NCI-H187 (cell line): ENCODE measurements at places on chromosomes 1 and 21.

DNA sequence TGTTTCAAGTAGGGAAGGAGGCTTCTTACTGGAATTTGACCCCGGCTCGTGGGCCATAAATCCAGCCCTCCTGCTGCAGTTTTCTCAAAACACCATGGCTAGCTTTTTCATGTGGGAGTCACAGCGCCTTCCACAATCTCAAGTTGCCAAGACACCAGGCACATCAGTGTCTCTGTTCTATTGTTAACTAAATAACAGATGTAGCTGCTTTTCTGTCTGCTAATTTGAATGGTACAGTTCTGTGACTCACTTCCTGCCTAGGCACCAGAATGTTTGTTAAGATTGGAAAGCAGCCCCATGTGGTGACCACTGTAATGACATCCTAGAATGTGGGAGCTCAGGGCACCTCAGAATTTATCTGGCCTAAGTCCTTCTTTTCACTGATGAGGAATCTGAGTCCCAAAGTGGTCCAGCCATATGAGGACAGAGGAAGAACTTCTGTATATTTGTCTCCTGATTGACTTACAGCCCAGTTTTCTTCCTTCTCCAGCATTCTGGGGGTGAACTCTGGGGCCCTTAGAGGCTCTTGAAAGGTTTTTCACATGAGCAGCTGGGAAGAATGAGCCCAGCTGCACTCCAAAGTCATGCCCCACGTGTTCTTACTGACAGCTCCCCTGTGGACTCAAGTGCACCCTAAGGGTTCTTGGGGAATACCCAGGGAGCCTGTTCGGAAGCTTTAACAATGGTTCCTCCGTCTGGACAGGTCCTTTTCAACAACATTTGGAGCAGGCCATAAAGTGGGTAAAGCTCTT is 27.5 kb downstream of the TRIM45 start:
- peak; percentile 72 for DNase-seq

DNA sequence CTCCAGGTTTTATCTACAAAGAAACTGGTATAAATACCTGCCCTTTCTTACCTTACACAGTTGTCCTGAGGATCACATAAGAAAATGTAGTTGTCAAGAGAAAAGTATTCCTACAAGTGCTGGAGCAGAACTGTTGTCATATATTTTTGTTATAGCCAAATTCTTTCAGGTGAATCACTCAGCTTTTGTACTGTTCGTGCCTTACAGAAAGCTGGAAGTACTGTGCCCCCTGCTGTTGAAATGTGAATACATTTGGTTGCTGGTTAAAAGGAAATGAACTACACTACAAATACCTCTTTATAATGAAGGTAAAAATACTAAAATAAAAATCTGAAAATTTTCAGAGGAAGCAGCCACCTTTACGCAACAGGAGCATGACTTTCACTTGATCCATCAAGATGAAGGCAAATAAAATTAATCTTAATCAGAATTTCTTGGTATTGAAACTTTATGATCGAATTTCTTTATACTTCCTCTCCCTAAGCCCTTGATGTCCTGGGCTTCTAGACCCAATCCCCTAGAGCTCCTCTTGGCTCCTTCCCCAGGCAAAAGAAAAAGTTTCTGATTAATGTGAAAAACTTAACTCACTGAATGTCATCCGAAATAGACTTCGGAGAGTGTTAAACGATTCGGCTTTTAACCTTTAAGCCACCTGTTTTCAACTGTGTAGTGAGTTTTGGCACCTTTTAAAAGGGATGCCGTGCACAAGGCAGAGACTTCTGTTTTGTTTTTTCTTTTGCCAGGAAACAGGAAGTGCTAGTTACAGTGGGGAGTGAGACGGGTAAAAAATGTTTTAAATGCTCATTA is 12.5 kb downstream of the CHML start:
- DNase-seq, result no peak

DNA sequence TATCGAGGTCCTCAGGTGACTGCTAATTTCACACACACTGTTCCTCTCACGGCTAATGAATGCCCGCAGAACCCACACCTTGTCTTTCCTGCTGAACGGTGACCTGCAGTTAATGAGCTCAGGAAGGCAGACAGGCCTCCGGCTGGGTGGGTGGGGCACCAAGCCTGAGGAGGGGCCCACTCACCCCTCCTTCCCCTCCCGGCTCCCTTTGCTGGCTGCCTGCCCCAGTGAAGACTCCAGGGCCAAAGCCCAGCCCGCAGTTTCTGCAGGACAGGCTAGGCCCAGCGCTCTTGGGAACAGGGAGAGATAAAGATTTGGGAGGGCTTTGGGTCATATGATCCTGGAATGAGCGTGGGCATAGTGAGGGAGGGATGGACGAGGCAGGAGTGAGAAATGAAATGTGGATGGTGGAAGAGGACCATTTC is 26.4 kb downstream of the FOXO6 start:
- peak; percentile 29 for DNase-seq

DNA sequence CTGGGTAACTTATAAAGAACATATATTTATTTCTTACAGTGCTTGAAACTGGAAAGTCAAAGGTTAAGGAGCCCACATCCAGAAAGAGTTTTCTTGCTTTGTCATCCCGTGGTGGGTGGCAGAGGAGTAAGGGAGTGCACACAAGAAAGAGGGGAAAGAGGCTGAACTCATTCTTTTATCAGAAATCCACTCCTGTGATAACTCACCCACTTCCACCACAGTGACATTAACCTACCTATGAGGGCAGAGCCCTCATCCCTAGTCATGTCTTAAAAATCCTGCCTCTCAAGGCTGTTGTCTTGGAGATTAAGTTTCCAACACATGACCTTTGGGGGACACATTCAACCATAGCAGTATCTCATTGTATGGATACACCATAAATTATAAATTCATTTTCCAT is 32.5 kb upstream of the RGS4 start:
- no peak for DNase-seq

DNA sequence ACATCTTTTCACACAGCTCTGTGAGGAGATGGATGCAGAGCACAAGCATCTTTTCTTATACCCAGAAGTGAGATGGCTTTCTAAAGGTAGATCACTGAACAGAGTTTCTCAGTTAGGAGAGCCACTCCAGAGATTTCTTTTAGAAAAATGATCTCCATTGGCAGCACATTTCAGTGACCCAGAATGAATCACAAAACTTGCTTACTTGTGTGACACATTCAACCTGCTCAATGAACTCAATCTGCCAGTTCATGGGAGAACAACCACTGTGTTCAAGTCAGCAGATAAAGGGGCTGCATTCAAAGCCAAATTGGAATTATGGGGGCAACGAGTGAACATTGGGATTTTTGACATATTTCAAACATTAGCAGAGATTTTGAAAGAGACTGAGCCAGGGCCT is 78.3 kb downstream of the UCHL5 start:
- DNase-seq, result no peak

DNA sequence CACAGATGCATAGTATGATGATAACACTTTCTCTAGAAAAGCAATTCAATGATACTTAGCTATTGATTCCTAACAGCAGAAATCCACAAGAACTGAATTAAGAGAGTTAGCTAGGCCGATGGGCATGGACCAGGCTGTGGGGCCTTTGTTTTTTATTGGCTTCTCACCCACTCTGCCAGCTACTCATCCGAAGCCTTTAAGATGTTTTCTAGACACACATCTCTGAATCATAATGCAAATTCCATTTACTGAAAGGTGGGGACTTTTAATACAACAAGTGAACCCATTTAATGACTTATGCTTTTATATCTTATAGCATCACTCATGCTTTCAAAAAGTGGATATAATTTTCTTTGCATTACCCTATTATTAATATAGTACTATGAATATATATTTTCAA is 170.2 kb downstream of the RUNX1 start:
- no peak for DNase-seq

DNA sequence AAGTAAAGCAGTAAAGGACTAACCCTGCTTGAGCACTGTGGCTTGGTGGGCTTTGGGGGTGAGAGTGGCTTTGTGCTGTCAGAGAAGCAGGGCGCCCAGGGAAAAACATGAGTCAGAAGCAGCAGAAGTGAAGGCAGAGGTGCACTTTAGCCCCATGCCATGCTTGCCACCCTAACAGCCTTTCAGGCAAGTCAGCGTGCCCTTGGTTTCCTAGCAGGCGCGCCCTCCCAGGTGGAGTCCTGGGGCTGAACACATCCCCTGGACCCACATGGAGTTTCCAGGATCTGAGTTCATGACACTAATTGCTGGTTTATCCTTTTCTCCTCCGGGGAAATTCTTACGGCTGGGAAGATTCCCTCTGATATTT is 106.6 kb downstream of the TLR5 start:
- no peak for DNase-seq

DNA sequence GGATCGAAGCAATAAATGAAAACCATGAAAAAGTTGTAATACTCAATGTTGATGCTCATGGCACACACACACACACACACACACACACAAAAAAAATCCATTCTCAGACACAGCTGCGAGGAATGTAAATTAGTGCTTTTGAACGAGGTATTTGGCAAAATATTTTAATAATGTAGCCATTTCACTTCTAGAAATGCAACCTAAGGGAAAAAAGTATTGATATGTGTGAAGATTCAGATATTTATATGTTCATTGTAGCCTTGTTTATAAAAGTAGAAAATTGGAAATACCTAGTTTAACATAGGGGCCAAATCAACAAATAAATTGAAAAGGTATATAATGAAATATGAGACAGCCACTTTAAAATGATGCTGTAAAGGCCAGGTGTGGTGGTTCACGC is 3.8 kb downstream of the PLEKHA6 start:
- DNase-seq, result no peak

GRCh38 chr1:184039126-184039525 is 1.6 kb upstream of the COLGALT2 start:
- no peak for DNase-seq

DNA sequence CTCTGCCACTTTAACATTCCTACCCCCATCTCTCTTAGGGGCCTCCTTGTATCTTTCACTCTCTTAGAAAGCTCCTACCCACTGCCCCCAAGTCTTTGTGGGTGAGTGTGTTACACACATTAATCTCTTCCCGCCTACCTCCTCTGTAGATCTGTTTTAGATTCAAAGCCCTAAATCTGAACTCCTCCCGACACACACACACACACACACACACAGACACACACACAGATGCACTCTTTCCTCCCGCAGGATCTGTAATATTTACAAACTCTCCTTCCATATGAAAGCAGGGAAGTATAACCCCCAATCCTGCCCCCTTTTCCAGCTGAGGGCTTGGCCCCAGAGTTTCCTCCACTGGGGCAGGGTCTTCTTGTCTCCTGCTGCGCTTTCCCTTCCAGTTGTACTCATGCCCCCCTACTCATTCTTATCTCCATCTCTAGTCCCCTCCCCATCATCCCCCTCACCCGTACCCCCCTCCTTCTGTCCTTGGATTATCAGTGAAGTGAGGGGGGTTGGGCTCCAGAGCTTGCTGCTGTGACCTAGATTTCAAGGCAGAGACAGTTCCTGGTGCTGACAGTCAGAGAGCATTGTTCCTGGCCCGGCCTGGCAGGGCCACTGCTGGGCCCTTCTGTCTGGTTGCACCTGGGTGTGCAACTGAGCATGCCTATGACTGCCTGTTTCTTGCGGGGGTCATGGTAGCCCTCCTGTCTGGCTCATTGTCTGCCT is 4.3 kb downstream of the PEA15 start:
- no peak for DNase-seq

DNA sequence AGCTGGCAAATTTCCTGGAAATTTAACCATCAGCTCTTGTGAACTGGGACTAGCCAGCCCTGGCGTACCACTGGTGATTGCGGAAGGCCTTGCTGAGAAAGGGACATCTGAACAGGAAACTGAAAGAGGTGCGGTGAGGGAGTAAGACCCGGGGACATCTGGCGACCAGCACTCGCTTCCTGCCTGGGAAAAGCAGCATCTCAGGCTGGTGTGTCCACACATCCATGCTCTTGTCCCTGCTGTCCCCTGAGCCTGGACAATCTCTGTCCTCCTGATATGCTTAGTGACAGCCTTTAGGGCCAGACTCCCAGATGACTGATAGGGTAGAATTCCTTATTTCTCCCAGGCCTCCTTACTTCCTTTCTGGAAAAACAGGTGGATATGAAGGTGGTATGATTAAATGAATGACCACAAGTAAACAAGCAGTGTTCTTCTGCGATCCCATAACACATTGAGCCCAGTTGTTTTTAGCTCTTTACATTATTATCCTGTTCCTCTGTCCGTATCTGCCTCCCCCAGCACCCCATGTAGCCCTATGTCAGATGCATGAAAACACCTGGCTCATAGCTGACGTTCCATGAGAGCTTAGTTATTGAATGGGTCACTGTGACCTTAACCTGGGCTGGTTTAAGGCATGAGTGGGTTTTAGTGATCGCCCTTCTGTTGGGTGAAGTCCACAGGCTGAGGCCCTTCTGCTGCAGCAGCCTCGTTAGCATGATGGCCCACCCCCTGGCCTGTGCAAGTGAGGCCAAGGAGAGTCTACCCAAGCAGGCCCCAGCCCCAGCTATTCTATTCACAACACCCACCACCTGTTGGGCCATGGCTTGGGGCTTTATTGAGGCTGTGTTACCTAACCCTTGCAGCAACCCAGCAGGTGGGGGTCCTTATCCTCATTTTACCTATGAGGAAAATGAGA is 76.1 kb upstream of the GADD45A start:
- no peak for DNase-seq

- DNase-seq, result no peak
Measured at GRCh38 chr1:101069158-101069557, 43.6 kb upstream of the DPH5 start.

- DNase-seq, result no peak
Measured at GRCh38 chr1:39130325-39130724, 74.2 kb upstream of the MACF1 start.

DNA sequence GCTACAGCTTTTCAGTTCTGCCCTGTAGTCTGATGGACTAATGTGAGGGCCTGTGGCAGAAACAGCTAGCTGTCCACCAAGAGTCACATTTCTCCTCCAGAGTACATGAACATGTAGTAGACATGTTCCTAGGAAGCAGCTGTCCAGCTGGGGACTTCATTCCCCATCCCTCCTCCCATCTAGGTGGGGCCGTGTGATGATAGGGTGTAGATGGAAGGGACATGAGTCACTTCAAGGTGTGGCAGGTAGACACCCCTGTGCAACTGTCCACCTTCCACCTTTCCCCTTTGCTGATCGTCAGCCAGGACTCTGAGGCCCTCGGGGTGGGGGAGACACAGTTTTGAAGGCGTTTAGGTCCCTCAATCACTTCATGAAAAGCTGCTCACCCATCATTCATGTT is 3.6 kb upstream of the RD3 start:
- DNase-seq, result no peak

- DNase-seq, result no peak
Measured at GRCh38 chr1:212593821-212594251, 14.7 kb upstream of the ATF3 start.

DNA sequence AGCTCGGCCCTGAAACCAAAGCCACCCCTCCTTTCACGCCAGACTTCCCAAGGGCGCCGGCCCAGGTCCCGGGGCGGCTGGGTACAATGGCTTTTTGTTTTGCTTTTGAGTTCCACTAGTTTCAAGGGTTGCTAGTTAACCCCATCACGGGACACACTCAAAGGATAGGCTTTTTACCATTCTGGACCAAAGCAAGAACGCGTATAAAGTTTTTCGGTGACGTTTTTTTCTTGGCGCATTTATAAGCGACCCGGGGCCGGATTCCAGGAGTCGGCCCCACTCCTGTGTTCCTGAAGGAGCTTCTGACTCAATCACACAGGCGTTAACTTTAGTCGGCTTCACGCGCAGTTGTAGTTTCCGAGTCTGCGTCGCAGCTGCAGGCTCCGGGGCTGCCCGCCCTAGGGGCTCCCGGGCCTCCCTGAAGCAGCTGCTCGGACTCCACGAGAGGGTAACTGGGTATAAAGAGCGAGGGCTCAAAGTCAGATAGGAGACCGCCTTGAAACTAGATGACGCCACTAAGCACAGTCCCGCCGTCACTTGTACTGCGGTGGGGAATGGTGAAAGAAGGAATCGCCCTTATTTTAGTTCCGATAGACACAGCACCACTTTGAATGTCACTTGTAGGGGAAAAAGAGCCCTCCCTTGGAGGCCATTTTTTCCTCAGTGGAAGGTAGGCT is 707 bp upstream of the KLHL21 start:
- no peak for DNase-seq
